ENCODE measurements at places on chromosomes 16 and 17.

DNA sequence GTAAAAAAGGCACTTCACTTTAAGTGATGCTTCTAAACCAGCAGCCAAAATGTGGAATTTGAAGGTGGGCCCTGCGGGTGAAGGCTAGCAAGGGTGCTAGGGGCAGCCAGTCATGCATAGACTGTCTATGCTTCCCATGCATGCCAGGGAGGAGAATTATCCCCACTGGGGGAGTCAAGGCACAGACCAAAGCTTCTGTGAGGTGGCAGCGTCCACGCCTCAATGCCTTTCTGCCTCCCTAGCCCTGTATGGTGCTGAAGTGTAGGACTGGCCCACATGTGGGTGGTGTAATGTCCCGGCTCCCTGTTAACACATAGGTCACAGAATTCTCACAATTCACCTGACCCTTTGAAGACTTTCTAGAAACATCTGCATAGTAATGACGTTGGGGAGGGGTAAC, 1.9 kb downstream of the HS3ST2 start:
- no peak for DNase-seq

DNA sequence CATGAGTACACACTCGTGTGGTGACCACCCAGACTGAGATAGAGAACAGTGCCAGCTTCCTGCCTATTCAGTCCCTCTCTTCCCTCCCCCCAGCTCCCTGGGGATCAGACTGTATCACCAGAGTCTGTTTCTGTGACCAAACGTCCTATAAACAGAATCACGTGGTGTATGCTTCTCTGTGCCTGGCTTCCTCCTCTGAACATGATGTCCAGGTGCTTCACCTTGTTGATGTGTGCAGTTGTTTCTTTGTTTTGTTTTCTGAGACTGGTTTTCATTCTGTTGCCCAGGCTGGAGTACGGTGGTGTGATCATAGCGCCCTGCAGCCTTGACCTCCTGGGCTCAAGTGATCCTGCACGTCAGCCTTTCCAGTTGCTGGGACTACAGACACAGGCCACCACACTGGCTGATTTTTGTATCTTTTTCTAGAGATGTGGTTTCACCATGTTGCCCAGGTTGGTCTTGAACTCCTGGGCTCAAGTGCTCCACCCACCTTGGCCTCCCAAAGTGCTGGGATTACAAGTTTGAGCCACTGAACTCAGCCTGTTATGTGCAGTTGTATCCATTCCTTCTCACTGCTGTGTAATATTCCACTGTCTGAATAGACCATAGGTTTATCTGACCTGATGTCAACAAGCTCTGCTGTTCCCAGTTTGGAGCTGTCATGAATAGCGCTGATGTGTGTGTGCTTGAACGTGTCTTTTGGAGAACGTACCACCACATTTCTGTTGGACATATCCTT, 28.9 kb upstream of the PRM1 start:
- no peak for DNase-seq

DNA sequence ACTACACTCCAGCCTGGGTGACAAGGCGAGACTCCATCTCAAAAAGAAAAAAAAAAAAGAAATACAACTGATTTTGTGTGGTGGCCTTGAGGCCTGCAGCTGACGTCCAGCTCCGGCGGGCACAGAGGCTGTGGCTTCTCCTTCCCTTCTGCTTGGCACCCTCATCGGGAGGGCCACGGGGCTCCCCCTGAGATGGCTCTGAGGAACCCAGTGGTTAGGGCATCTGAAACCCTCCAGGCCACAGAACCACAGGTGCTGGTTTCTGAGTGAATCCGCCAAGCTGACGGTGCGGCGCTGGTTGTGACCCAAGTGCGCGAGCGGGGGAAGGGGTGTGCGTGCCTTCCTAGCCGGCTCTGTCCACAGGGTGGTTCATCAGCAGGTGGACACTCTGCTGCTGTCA, 63.4 kb downstream of the LMF1 start:
- DNase-seq = no peak

- DNase-seq = no peak
Observed at GRCh38 chr17:6505425-6506142, 50.8 kb downstream of the PITPNM3 start.

DNA sequence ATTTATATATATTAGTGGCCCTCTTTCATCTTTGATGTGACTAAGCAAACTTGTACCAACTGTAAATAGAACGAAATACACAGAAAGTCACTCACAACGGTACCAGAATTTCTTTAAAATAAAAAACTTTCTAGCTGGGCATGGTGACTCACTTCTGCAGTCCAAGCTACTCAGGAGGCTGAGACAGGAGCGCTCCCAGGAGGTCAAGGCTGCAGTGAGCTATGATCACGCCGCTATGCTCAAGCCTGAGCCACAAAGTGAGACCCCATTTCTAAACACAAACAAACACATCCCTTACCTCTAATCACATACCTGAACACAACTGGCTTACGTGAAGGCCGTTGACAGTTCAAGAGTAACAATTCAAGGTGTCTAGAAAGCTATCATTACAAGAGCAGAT, 29.7 kb downstream of the STAT5B start:
- DNase-seq = no peak

DNA sequence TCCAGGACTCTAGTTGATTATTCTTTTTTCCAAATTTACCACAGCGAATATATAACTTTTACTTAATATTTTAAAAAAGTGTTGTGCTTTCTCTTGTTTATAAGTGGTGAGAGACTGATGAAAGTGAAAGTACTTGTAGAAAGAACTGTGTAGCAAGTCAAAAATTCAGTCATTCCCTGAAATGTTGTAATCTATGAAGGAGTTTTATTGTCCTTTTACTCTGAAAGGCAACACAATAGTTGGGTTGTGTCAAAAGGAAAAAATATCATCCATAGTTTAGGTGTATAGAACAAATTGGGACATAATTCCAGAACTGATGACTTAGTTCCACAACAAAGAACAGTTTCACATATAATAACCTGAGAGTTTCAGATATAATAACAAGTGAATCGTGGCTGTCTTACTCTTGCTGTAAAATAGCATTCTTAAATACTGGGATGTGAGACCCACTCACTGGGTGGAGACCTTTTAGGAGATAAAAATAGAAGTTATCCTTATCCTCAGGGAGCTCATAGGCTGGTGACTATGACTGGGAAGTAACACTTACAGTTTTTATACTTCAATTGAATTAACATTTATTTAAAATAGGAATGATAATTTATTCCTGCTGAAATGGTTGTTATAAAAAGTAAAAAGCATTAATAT, 20.6 kb downstream of the CYB5B start:
- DNase-seq = no peak

DNA sequence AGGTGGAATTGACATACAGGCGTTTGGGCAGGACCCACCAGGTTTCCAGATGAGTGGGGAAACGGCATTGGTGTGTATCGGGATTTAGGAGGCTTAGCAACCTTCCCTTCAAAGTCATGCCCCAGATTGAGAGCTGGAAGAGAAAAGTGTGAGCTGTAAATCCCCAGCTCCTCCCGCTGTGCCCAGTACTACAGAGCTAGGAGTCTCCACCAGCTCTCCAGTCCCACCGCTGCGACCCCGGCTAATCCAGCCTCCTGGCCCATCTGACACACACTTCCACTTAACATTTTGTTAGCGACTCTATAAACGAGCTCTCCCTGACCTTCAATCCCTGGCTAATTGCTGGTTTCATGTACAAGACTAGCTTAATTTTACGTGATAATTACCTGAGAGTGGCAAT, 29.9 kb upstream of the LHX1 start:
- DNase-seq = no peak

DNA sequence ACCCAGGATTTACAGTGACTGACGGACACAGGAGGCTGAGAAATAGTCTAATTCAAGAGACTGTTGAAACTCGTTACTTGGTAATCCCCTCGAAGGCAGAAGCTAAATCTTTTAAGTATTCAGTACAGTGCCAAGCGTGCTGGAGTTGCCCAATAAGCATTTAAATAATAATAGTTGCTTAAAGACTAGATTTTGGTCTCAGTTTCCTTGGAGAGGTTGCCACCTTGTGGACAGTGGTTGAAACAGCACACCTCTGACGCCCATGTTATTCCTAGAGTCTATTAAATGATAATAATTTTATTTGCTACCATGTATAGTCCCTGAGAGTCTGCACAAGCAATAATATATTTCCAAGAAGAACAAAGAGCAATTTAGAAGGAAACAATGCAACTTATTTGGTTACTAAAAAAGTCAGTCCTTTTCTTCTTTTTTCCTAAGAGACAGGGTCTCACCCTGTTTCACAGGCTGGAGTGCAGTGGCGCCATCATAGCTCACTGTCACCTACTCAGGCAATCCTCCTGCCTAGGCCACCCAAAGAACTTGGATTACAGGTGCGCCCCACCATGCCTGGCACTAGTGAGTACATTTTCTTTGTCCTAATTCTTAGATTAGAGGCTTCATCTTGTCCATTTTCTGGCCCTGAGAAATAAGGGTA, 138.0 kb upstream of the NUDT7 start:
- DNase-seq = no peak

DNA sequence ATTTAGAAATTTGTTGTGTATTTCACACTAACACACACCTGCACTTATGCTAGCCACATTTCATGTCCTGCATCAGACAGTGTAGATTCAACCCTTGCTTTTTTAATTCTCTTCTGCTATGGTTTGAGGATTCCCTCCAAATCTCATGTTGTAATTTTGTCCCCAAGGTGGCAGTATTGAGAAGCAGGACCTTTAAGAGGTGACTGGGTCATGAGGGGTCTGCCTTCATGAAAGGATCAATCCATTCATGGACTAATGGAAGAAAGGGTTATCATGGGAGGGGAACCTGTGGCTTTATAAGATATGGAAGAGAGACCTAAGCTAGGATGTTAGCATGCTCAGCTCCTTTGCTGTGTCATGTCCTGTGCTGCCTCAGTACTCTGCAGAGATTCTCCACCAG, 1032.2 kb downstream of the CDH11 start:
- DNase-seq = no peak

DNA sequence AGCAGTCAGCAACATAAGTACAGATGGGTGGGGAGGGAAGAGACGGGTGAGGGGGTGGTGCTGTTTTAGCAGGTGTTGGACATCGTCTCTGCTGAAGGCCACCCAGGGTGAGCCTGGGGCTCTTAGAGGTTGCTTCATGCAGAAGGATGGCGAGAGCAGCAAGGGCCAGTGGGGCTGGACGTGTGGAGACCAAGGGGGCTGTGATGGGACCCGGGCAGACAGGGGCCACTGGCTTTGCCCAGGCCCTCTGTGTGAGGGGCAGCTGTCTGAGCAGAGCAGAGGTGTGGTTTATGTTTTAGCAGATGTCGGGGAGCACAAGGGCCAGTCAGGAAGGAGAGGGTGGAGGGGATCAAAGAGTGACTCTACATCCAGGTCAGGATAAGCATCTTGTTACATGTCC, 4.8 kb downstream of the NARF start:
- DNase-seq = no peak

- DNase-seq = no peak
Observed at GRCh38 chr16:71389330-71389729, 30.8 kb downstream of the CALB2 start.
